NK-92 treated with Interleukin-12 subunit alpha and Interleukin-12 subunit beta, amount 100 ng/mL, for 24 hours (cell line): ENCODE measurements at places on chromosomes 6 and 20.

DNA sequence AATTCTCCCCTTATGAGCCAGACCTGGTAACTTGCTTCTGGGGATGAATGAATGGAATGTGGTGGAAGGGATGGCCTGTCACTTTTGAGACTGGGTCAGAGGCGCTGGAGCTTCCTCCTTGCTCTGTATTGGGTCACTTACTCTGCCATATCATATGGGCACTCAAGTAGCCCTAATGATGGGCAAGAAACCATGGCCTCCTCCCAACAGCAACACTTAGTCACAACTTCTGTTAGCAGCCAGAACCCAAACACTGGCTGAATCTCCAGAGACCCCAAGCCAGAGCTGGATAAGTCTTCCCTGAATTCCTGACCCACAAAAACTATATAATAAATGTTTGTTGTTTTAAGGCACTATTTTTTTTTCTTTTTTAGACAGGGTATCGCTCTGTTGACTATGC is 5.5 kb downstream of the E2F1 start:
- no peak for DNase-seq

- no peak for DNase-seq
Observed at GRCh38 chr6:128397996-128398395, 122.4 kb downstream of the PTPRK start.

DNA sequence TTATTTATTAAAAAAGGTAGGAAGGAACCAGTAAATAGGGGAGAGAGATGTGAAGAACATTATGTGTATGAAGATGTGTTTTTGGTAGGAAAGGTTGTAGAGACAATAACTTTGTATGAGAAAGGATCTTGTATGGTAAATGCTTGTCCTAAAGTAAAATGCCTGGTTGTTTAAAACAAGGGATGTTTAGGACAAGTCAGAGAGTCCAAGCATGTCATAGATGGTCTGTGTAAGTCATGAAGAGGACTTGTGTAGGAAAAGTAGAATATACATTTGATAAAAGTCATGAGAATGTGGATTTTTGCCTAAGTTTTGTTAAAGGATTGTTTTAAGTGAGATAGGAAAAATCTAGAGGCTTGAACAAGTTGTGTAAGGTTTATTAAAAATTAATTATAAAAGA is 325.1 kb downstream of the CDH26 start:
- no peak for DNase-seq

GRCh38 chr6:6494677-6495076 is 93.8 kb upstream of the LY86 start:
- DNase-seq, result peak; percentile 18

GRCh38 chr6:105212587-105212986 is 32.8 kb upstream of the POPDC3 start:
- DNase-seq, result no peak

GRCh38 chr6:169239181-169239580 is 14.5 kb downstream of the THBS2 start:
- no peak for DNase-seq

DNA sequence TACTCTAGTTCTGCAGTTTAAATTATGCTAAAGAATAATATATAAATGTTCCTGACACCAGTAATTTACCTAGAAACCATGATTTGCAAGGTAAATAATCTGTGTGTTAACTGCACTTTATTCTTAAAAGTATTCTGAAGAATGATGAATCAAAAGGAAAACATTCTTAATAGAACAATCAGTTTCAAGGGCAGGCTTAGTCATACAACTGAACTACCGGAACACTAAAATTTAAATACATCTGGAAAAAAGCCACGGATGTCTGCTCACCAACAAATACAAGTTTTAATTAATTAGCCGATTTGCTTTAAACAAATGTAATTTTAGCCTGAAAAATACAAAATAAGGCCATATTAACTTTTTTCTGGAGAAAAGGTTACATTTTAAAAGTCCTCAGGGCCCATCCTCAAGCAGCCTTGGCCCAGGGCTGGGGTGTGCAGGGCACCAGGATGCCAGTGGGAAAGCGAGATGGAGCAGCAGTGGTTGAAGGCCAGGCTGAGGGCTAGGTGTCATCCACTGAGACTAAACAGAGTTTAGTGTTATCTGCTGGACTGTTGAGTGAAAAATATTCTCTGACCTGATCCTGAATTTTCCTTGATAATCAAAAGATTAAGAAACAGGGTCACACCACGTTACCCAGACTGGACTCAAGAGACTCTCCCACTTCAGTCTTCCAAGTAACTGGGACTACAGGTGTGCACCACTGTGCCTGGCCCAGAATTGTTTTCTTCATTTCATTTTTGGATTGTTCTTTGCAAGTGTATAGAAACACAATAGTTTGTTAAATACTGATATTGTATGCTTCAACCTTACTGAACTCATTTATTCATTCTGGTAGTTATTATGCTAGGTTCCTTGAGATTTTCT is 88.2 kb upstream of the DST start:
- no peak for DNase-seq

- DNase-seq, result no peak
Observed at GRCh38 chr20:50494428-50494827, 15.8 kb upstream of the PTPN1 start.

DNA sequence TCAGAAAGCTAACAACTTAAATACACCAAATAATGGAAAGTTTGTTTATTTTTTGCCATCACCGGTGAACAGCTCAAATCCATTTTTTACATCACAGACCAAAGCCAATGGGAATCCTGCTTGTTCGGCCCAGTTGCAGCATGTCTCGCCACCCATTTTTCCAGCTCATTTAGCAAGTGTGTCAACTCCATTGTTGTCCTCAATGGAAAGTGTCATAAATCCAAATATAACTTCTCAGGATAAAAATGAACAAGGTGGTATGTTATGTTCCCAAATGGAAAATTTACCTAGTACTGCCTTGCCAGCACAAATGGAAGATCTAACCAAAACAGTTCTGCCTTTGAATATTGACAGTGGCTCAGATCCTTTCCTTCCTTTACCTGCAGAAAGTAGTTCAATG is 65.3 kb upstream of the SMIM8 start:
- no peak for DNase-seq

DNA sequence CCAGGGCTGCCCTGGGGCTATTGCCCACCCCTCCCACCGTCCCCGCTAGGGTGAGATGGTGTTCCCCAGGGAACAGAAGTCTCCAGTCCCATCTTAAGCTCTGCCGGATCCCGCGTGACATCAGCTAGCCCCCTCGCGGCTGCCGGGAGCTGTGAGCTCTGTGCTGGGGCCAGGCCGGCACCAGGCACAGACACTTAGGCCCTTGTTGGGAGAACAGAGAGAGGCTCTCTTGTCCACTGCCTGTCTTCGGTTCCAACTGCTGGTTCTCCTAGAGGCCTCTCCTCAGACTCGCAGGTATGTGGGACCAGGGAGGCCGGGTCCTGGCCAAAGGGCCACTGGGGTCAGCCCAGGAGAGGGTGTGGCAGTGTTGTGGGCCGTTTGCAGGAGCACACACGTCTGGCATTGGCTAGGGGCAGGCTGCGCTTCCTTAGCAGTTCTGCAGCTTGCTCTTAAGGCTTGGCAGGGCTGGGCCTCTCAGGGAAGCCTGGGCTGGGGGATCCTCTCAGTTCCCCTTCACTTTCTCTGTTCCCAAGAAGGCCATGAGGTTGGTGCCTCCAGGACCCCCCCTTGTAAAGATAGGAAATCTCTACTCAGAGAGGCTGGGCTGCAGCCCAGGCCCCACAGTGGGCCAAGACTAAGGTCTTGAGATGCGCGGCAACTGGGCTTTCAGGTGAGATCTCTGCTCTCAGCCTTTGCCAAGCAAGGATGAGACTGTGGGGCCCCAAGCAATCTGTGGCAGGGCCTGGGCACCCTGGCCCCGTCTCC is 6.3 kb downstream of the SGK2 start:
- no peak for DNase-seq

GRCh38 chr6:165805636-165806035 is 142.6 kb upstream of the PDE10A start:
- no peak for DNase-seq

DNA sequence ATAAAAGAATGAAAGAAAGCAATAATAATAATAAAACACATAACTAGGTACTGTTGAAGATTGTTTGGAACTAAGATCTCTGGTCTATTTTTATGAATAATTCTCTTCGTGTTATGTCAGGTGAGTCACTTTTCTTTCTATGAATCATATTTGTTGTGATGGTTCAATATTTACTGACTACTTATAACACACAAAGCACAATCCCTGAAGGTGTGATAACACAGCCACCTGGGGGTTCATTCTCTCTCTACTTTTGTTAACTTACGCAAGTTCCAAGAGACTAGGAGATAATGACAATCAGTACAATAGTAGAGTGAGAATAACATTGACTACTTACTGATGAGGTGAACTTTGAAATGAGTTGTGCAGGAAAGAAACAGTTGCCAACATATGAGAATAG is 149.9 kb downstream of the IBTK start:
- no peak for DNase-seq

- DNase-seq, result no peak
Observed at GRCh38 chr6:34176261-34177031, 30.6 kb upstream of the GRM4 start.

DNA sequence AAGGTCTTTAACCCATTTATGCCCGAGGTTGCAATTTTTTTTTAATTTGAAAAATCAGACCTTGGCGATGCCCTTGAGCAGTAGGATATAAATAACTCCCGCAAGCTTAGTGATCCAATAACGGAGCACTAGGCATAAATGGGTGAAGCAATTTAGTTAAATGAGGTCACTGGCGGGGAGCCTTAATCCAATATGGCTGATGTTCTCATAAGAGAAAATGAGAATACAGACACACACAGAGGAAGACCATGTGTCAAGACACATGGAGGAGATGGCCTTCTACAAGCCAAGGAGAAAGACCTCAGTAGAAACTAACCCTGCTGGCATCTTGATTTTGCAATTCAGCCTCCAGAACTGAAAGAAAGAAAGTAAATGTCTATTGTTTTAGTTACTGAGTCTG is 735 bp downstream of the SIRPG start:
- DNase-seq, result no peak

GRCh38 chr6:4459032-4459431 is 317.2 kb upstream of the CDYL start:
- no peak for DNase-seq

- no peak for DNase-seq
Observed at GRCh38 chr6:166442131-166442685, 59.5 kb upstream of the MPC1 start.

DNA sequence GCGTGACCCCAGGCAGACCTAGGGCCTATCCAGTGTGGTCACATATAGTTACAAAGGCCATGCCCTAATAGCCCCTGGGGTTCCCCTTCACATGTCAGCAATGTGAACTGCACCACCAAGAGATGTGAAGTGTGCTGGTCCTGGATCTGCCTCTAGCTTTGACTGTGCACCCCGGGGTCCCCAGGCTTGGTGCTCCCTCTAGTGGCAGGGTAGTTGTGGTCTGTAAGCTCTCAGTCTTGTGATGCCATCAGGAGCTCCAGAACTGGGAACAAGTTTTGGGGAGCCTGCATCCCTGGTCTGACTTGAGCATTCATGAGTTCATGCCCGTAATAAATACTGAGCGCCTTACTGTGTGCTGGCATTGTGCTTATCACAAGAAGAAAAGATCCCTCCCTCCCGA is 143.4 kb downstream of the DHX35 start:
- DNase-seq, result no peak

GRCh38 chr20:62543470-62544302 is 67.9 kb upstream of the GATA5 start:
- DNase-seq, result no peak

DNA sequence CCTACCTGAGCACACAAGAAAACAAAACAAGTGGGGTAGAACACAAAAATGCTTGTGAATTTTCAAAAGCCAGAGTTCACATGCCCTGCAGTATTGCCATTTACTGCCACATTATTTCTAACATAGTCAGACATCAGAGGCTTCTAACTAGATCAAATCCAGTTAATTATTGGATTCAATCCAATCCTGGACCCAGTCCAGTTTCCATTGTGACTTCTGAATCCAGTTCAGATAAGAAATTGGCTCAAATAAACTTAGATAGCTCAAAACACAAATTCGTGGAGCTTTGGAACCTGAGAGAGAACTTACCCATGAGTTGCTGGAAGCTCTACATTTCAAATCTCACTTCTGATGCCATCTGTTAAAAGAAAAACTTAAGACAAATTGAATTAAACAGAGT is 85.2 kb upstream of the ANKEF1 start:
- DNase-seq, result no peak

DNA sequence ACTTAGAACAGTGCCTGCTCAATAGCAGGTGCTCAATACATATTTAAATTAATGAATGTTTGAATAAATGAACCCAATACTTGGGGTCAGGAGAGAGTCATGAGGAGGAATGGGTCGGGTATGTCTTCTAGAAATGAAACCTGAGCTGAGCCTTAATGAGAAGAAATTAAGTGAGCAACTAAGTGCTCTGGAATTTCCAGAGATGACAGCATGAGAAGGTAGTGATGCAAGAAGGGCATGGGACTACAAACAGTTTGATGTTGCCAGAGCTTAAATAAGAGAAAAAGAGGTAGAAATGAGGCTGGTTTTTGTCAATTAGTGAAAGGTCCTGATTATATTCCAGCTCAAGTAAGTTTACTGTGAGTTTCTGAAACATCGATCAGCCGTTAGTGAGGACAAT is 82.9 kb downstream of the PDE10A start:
- DNase-seq, result no peak

GRCh38 chr6:62357835-62358234 is 71.8 kb upstream of the KHDRBS2 start:
- DNase-seq, result no peak

- no peak for DNase-seq
Observed at GRCh38 chr6:5599127-5599526, 337.8 kb downstream of the FARS2 start.

GRCh38 chr6:128659878-128660622 is 139.7 kb upstream of the PTPRK start:
- no peak for DNase-seq

GRCh38 chr6:41561416-41561815 is 15.2 kb downstream of the FOXP4 start:
- no peak for DNase-seq
